Activated T-helper 2 cell treated with anti-CD3 and anti-CD28 coated beads, Interferon-gamma antibody, Interleukin-2, Interleukin-4, amounts not matched to agents 10 μg/mL and 5 μg/mL and 100 μg/mL, durations not matched to agents 14 hours and 24 hours and 36 hours (primary cell): ENCODE measurements at places on chromosomes 7 and 10. TPM values are rescaled to one million over a fixed set of nuclear protein-coding genes. Genes with fewer than 3 reads are reported as not detected.
A peak's percentile ranks its signal among the peaks of the same experiment; 100 is the strongest.

DNA sequence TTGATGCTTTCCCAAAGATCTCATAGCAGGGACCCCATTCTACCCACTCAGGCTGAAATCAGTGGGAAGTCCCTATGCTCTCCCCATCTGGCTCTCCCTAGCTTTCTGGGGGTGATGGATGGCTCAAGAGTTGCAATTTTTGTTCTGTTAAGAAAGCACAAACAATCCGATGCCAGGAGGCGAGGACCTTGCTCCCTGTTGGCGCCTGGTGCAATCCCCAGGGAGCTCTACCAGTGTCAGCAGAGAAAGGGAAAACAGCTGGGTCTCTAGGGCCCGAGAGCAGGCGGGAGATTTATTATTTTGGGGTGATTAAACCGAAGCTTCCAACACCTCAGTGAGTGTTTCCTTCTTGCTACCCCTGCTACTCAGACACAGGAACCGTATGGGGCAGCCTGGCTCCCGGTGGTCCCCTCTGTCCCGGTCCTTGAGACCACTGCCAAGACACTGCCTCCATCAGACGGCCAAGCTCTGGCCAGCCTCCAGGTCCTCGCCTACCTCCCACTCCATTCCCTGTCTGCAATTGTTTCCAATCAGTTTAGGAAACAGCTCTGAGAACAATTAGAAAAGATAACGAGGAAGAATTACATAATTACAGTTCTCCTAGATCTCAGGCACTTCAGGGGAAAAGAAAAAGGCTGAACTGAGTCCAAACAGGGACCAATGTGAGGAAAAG lies 147.9 kb downstream of the PLXNA4 start:
- H3K4me1 ChIP-seq: peaks cover 57% of the 10 kb centered on the region
- H3K27ac ChIP-seq: no peak overlapping the region
- H3K4me3 ChIP-seq: no peak overlapping the region
- DNase-seq: no peak
- H3K27me3 ChIP-seq: no peaks in the 10 kb centered on the region

The LBX1 gene
- not detected in 2 replicates for total RNA-seq

The ANKRD2 gene
- 0.18 and 0.57 TPM in 2 replicates for total RNA-seq

DNA sequence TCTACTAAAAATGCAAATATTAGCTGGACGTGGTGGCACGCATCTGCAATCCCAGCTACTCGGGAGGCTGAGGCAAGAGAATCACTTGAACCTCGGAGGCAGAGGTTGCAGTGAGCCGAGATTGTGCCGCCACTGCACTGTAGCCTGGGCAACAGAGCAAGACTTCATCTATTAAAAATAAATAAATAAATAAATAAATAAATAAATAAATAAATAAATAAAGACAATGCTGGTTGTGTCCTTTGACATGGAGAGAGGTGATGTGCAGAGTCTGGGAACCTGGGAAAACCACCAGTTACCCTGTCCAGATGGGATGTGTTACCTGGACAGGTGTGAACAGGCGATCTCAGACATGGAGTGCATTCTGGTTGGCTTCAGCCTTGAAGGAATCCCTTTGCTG lies 102.5 kb downstream of the COBL start:
- H3K4me3 ChIP-seq: no peak overlapping the region
- no peak for DNase-seq
- no peaks in the 10 kb centered on the region for H3K27me3 ChIP-seq
- H3K36me3 ChIP-seq: no peaks in the 10 kb centered on the region
- peaks cover 3% of the 10 kb centered on the region for H3K4me1 ChIP-seq
- H3K27ac ChIP-seq: no peak overlapping the region

GRCh38 chr10:70652761-70653657 lies 19.3 kb upstream of the ADAMTS14 start:
- no peak for DNase-seq
- no peak overlapping the region for H3K27ac ChIP-seq
- no peak overlapping the region for H3K4me3 ChIP-seq
- H3K27me3 ChIP-seq: no peaks in the 10 kb centered on the region
- peaks cover 25% of the 10 kb centered on the region for H3K4me1 ChIP-seq

DNA sequence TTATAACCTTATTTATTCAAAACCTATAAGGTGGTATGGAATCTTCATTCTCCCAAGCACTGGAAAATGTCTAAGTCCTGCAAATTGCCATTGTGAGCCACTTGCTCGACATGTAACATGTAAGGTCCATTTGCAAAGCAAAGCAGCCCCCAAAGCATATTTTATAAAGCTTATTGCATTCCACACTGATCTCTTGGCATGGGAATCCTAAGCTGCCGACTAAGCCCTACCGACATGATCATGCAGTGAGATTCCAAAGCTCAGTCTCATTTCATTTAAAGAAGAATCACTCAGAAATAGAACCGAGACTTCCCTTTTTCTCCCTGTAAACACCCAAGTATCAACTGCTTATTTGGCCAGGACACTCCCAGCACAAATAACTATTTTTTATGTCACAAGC lies 333.4 kb upstream of the MYO3A start:
- H3K27me3 ChIP-seq: no peaks in the 10 kb centered on the region
- DNase-seq: no peak
- no peak overlapping the region for H3K27ac ChIP-seq

DNA sequence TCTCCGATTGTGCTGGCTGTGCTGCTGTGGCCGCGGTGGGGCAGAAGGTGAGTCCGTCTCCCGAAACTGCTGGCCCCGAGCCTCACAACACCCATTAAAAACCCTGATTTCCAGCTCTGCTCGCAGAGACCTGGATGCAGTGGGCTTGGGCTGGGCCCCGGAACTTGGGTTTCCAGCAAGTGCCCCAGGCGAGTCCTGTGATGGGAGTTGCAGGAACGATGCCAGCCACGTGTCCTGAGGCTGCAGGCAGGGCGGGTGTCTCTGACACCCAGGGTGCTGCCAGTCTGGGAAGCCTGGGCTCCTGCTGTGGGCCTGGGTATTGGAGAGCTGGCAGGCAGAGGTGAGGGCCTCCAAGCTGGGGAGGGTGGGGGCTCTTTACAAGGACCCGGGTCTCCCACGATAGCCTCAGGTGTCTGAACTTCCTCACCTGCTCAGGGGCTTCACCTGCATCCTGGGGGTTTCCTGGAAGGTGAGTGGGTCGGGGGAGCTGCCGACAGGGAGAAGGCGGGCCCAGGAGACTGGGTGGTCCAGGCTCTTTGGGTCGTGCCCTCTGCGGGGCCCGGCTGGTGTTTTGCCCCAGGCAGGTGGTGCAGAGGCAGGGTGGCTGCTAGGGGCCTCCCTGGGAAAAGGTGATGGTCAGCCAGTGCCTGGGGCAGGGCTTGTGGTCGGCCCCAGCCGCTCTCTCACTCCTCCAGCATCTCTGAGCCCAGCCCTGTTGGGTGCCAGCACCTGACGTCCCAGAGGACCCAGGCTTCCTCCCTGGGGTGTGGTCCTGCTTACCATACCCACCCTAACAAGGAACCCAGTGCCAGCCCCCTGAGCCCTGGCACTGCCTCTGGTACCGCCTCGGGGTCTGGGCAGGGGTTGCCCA lies 180.3 kb downstream of the DNAJB6 start:
- H3K36me3 ChIP-seq: no peaks in the 10 kb centered on the region
- no peaks in the 10 kb centered on the region for H3K4me1 ChIP-seq
- no peak overlapping the region for H3K4me3 ChIP-seq
- H3K27ac ChIP-seq: no peak overlapping the region
- peaks cover 3% of the 10 kb centered on the region for H3K27me3 ChIP-seq

The FXYD4 gene
- not detected in 2 replicates for total RNA-seq

The ZNF22 gene
- 24.6 and 25.6 TPM in 2 replicates for total RNA-seq

GRCh38 chr7:80876894-80877414 lies 41.9 kb downstream of the SEMA3C start:
- no peaks in the 10 kb centered on the region for H3K4me1 ChIP-seq
- no peak overlapping the region for H3K4me3 ChIP-seq
- no peak for DNase-seq
- no peaks in the 10 kb centered on the region for H3K36me3 ChIP-seq
- no peak overlapping the region for H3K27ac ChIP-seq
- H3K27me3 ChIP-seq: no peaks in the 10 kb centered on the region

The OR9A2 gene
- 0.30 TPM in 1 of 2 replicates, not detected in the other for total RNA-seq

DNA sequence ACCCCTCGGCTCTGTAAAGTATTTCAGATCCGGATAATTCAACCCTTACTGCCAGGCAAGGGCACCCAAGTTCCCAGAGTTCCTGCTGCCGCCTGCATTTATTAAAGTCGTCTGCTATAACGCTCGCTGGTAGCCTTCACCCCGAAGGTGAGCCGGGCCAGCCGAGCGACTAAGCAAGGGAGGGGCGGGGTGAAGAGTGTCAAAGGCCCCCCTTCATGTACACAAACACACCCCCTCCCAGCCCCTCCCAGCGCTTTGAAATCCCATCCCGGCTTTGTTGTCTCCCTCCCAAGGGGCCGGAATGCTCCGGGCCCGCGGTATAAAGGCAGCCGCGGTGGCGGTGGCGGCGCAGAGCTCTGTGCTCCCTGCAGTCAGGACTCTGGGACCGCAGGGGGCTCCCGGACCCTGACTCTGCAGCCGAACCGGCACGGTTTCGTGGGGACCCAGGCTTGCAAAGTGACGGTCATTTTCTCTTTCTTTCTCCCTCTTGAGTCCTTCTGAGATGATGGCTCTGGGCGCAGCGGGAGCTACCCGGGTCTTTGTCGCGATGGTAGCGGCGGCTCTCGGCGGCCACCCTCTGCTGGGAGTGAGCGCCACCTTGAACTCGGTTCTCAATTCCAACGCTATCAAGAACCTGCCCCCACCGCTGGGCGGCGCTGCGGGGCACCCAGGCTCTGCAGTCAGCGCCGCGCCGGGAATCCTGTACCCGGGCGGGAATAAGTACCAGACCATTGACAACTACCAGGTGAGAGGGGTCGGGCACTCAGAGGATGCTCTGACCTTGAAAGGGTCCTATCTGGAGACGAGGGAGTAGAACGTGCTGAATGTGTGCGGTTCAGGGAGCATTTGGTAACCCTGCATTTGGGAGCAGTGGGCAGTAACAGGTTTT lies at the start of gene DKK1:
TSS of gene DKK1 (plus strand) at position 349 of the 889 bp plus-strand sequence. CDS start at position 503, 154 bp downstream.
- DNase-seq: peak; percentile 10
- peak within 1 kb of the TSS; percentile 0 for H3K4me3 ChIP-seq
- H3K36me3 ChIP-seq: no peaks in the 10 kb centered on the region
- peaks cover 48% of the 10 kb centered on the region for H3K27me3 ChIP-seq
- H3K27ac ChIP-seq: peak within 1 kb of the TSS; percentile 47
- H3K4me1 ChIP-seq: peaks cover 6% of the 10 kb centered on the region

DNA sequence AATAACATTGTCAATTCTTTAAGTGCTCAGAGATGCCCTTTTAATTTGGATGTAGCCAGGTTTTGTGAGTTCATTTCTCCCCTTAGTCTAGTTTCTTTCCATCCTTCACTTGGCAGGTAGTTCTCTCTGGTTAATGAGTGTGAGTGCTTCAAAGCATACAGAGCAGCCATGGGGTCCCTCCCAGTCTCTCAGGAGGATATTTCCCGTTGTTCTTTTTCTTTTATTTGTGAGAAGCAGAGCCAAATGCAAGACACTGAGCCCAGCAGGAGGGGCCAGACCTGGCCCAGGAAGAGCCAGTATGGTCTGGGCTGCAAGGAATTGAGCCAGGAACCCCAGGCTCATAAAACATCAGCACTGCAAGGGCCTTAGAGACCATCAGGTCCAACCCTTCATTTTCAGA lies 52.4 kb downstream of the PLCE1 start:
- H3K27me3 ChIP-seq: peaks cover 5% of the 10 kb centered on the region
- no peaks in the 10 kb centered on the region for H3K4me1 ChIP-seq
- no peak overlapping the region for H3K4me3 ChIP-seq

GRCh38 chr7:154836021-154836448 lies 166.9 kb downstream of the PAXIP1 start:
- DNase-seq: no peak
- H3K36me3 ChIP-seq: no peaks in the 10 kb centered on the region
- H3K4me1 ChIP-seq: no peaks in the 10 kb centered on the region
- no peak overlapping the region for H3K4me3 ChIP-seq
- H3K27me3 ChIP-seq: no peaks in the 10 kb centered on the region
- no peak overlapping the region for H3K27ac ChIP-seq

DNA sequence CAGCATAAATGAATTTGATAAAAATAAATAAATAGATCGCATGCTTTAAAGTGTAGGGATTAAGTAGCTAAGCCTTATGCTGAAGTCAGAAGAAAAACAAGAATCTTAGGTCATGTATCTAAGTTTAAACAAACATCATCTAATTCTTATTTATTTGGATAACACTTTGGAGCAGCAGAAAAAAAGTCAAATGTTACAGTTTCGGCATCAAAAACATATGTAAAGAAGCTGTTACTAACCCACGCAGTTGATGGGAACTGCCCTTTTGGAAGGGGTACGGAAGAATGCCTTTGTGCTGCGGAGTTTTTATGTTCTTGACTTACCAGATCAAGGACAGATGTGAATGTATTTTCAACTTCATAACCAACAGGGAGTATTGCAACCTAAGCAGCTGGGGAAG lies 37.3 kb upstream of the HABP2 start:
- no peak overlapping the region for H3K27ac ChIP-seq
- no peak for DNase-seq
- no peaks in the 10 kb centered on the region for H3K27me3 ChIP-seq
- H3K36me3 ChIP-seq: no peaks in the 10 kb centered on the region
